ENCODE measurements at places on chromosomes 11 and 22.

GRCh38 chr22:33952776-33953175 lies 32.5 kb upstream of the LARGE1 start:
- DNase-seq = no peak

DNA sequence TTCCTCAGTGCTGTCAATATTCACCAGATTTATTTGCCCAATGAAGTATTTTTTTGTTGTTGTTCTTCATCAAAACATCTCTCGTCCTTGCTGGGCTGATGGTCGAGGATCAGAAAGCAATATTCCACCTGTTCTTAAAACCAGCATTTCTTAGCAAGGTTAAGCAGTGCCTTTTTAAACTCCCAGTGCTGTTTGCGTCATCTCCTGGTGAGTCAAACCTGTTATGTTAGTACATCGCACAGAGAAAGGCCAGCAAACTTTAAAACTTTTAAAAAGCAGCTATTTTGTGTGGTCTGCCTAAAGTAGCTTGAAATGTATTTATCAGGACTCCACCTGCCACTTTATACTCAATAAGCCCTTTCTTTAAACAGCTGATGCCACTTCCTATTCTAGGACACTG lies 802.0 kb downstream of the KCNA4 start:
- DNase-seq = peak; percentile 18

- no peak for DNase-seq
These were observed 57.2 kb downstream of the CCDC83 start for GRCh38 chr11:85912414-85912813.

GRCh38 chr11:73107597-73107996 lies 34.5 kb downstream of the FCHSD2 start:
- DNase-seq = no peak

DNA sequence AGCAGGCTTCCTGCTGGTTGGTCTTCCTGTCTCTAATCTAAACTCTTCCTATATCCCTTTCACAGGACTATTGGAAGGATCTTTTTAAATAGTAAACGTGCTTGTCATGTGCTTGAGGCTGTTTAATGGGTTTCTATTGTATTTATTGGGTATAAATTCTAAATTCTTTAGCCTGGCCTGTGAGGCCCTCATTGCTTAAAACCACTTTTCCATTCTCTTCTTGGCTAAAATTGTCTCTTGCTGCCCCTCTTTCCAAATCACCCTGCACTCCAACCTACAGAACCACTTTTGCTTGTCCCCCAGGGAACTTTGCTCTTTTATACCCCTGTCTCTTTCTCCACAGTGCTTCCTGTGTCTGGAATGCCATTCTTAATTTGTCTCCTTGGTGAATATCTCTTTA lies 46.4 kb upstream of the MUC15 start:
- DNase-seq = no peak

GRCh38 chr11:47565340-47566148 lies at the start of gene PTPMT1:
PTPMT1 (plus strand) TSS chr11:47565599; CDS start chr11:47565623, 24 bp downstream.
- DNase-seq = no peak

DNA sequence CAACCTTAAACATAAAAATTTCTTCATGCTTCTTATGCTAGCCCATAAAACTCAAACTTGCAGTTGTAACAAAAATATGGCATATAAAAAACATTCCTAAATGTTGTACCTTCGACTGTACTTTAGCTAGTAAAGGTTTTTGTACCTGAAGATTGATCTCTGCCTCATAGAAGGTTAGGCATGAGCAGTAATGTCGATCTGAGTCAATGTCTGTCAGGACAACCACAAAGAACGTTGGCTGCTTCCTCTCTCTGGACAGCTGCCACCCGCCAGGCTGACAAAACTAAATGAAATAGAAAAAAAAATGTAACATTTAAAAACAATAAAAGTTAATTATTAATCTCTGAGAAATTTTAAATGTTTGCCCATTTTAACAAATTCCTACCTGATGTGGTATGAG lies 251.3 kb downstream of the SBF2 start:
- DNase-seq = no peak

DNA sequence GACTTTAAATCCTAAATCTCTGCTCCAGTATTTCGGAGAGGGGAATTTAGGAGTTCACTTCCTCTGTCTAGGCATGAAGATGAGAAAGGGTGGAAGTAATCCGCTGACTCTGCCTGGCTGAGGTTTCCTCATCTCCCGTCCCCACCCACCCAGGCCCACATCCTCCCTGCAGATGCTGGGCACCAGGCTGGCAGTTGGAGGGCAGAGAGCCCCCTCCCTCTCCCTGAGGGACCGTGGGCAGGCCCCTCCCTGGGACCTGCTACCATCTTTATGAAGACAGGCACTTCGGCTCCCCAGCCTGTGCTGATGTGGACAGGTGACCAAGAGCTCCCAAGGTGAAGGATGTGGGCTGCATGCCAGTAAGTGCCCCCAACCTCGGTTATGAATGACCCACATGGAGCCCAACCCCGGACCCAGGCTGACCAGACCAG lies 6.7 kb downstream of the CASTOR1 start:
- DNase-seq = no peak

- no peak for DNase-seq
These were observed 70.4 kb upstream of the ARHGAP20 start for GRCh38 chr11:110782616-110783015.

DNA sequence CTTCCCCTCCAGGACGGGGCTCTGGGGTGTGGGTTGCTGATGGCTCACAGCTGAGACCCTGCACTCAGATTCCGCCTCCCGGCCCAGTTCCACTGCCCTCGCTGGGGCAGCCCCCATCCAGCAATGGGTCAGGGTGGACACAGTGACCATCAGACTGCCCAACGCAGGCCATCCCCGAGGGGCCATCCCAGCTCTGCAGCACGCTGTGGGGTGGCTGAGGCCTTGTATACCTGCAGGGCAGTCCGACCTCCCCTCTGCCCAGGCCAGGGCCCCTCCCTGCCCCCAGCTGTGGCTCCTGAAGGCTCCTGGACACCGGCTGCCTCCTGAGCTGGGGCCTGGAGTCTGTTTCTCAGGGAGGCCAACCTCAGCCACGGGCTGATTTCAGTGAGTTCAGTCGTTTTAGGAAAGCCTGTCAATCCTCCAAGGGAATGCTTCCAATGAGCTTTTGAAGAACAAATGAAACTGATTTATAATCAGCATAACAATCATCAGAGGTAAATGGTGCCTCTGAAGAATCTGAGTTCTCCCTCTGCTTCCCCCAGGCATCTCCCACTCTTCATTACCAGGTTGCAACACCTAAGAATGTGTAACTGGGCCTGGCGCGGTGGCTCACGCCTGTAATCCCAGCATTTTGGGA lies 95.1 kb downstream of the CELSR1 start:
- DNase-seq = no peak

GRCh38 chr22:50148991-50149721 lies 21.4 kb upstream of the PANX2 start:
- DNase-seq = no peak

GRCh38 chr11:16280256-16280682 lies 76.1 kb downstream of the SOX6 start:
- DNase-seq = peak; percentile 33

DNA sequence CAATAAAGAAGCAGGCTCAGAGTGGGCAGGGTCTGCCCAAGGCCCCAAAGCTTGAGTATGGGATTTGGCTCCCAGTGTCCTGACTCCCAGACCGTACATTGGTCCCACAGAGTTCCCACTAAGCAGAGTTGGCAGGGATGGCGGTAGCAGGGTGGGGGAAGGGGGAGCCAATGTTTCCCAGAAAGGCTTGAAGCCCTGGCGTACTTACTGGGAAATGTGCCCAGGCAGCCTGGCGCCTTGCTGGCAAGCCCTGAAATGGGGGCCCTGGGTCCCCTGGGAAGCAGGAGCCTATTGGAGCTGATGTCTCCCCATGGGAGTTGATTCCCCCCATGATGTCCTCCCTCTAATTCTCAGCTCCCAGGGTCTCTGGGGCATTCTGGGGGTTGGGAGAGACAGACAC lies 9.3 kb downstream of the ARHGEF17 start:
- no peak for DNase-seq

DNA sequence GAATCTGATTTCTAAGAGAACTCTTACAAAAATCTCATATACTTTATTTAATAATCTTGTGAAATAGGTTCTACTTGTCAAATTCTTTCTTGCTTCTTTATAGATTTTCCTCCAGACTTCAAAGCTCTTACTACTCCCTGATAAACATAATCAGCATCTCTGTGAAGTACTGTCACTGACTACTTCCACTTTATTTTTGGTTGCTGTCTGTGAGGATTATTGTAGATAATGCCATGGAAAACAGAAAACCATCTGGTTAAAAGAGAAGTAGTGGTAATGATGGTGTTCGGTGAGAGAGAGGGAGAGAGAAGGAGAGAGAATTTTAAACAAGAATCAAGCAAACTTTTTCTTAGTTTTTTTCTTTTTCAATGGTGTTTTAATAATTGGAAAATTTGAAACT lies 152.3 kb downstream of the TMEM135 start:
- DNase-seq = no peak

DNA sequence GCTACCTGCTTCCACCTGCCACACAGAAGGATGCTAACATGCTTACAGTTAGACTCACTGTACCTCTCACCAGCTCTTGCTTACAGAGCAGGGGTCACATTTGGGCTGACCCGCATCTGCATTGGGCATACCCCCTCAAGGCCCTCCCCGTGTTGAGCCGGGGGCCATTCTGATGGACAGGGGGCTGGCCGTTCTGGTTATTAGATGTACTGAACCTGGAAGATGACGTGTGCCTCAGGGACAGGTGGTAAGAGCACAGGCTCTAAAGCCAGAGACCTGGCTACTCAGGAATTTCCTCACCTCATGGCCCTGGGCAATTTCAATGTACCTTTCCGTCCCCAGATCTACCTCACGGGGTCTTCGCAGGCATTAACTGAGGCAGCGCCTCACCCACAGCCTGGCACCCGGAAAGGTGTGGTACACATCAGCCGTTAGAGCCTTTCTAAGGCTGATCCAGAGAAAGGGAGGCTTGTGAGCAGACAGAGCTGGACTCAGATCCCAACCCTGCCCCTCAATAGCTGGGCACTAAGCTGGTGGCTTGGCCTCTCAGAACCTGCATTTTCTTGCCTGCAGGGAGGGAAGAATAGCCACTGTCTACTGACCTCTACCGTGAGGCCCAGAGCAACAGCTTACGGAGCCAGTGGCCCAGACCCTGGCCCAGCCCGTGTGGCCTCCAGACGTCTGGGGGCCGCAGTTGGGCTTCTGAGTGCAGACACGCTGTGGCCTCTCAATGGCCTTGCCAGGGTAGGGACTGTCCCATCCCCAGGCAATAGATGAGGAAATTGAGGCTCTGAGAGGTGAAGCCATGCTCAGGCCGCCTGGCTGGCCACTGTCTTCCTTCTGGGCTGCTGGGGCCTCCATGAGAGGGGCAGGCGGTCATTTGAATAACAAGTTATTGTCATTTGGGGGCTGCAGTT lies 100.6 kb downstream of the MORC2 start:
- DNase-seq = no peak

GRCh38 chr11:94149431-94150017 lies 20.9 kb downstream of the PANX1 start:
- DNase-seq = no peak

GRCh38 chr22:49156662-49157285 lies 670.9 kb downstream of the BRD1 start:
- no peak for DNase-seq

DNA sequence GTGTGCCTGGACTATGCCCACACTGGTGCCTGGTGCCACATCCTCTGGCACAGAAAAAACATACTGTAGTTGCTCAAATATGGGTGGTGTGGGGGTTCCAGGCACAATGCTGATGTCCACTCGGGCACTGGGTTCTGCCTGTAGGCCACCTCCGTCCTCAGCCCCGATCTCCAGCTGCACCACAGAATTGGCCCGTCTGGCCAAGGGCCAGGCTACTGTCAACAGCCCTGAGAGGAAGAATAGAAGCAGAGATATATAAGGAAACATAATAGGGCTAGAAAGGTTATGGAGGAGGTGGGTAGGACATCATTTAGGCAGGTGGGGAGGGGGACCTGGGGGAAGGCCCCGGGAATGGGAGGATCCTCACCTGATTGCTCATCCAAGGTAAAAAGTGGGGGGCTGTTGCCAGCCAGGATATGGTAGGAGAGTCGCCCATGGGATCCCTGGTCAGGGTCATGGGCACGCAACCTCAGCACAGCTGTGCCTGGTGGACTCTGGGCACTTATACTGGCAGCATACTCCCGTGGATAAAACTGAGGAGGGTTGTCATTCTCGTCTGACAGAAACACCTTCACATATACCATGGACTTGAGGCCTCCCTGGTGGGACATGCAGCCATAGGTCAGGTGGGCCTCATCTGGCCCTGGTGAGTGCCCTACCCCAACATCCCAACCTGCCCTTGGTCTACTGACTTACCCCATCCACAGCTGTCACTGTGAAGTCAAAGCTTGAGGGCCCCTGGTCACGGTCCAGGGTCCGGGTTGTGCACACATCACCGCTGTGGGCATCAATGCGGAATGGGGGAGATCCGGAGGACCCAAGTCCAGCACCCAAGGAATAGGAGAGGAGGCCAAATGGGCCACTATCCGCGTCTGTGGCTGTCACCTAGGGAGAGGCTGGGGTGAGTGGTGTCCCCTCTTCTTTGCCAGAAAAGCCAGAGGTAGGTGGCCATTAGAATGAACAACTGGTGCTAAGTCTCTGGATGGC lies 14.5 kb upstream of the TPP1 start:
- no peak for DNase-seq

- DNase-seq = no peak
These were observed 101.2 kb downstream of the NAT10 start for GRCh38 chr11:34206407-34207300.

DNA sequence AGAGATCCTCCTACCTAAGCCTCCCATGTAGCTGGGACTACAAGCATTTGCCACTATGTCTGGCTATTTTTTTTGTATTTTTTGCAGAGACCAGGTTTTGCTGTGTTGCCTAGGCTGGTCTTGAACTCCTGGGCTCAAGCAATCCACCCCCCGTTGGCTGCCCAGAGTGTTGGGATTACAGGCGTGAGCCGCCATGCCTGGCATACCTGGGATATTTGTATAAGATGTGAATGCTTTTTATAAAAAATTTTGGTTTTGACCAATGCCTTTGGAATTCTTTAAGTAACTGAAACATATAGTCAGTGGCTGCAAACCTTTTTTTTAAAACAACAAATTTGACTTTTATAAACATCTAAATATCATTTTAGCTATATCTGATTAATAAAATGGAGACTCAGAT lies 42.4 kb downstream of the ADAMTS8 start:
- DNase-seq = no peak

DNA sequence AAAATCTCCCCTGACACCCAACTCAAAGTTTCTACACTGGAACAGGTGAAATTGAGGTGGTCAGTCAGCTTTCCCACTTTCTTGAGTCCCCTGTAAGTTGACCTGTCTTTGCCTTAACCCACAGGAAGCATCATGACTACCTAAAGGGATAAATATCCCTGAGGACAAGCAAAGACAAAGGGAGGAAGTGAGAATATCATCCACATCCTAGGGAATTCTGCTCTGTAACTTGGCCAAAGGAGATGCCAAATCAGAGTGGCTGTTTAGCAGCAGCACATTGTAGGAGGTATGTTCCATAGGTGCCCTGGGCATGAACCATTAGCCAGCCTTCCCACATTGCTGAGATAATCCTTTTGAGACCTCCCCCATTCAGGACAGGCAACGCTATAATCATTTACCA lies 40.9 kb upstream of the MRPL17 start:
- no peak for DNase-seq

DNA sequence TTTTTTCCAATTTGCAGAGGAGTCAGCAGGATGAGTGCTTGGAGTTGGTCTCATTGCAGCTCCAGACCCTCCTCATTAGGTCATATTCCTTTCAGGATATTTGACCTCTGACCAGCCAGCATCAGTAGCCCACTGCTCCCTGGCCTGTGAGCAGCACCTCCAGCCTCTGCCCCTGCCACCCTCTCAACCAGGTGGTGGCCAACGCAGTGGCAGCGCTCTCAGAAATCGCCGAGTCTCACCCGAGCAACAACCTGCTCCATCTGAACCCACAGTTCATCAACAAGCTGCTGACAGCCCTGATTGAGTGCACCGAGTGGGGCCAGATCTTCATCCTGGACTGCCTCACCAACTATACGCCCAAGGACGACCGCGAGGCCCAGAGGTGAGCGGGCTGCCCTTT lies 27.0 kb downstream of the C22orf42 start:
- no peak for DNase-seq
